CD4-positive, alpha-beta T cell treated with Interleukin-4 for 4 hours (primary cell): ENCODE measurements at places on chromosomes 6 and 20.
A peak's percentile ranks its signal among the peaks of the same experiment; 100 is the strongest.

- no peak for DNase-seq
Observed at GRCh38 chr20:23224806-23225205, 125.8 kb upstream of the NXT1 start.

GRCh38 chr6:14466278-14466677, 348.7 kb downstream of the CD83 start:
- DNase-seq: no peak

- peak; percentile 68 for DNase-seq
Observed at GRCh38 chr6:11275598-11275997, 43.1 kb upstream of the NEDD9 start.

DNA sequence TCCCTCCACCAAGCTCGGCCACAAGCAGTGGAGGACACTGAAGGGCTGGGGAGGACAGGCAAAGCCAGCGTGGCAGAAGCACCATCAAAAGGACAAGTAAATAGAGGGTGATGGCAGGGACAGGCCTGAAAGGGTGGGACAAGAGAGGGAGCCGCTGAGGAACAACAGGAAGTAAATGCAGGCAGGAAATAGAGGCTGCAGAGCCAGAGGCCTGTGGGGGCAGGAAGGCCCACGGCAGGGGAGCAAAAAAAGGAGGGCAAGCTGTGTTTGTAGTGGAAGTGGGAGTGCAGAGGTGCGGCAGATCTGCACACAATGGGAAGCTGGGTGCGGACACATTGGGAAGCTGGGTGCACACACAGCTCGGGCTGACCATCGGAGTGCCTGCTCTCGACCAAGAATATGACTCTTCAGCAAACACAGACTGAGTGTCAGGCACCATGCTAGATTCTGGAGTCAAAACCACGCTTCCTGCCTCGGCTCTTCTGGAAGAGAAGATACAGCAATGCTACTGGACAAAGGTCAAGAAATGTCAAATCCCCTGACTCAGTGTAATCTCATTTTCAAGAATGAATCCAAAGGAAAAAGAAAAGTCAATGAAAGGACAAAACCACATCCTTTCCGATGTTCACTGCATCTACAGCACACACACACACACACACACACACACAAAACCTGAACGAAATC, 40.4 kb upstream of the RAB22A start:
- no peak for DNase-seq

DNA sequence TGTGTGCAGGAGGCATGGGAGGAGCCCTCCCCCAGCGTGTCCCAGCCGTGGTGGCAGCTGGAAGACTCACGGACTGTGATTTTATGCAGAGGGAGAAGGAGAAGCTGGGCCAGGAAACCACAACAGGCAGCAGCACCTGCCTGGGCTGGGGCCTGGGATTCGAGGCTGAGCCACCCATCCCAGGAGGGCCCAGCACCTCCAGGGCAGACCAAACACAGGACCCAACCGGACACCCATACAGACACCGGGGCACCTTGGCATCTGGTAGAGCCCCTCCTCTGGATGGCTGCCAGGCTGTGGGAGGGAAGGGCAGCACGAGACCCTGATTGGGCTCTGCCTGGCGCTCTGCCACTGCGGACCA, 41.7 kb upstream of the CHRNA4 start:
- no peak for DNase-seq

DNA sequence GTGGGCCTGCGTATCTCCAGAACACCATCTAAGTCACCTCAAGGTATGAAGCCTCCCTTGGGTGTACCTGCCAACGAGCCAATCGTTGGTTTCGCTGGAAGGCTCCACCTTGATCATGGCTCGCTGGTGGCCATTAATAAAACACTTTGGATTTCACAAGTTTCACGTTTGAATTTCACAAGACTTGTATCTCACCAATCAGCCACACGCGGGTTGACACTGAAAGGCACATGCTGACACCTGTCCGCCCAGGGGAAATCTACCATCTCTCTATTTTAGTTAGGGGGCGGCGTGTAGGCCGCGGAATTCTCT, 586 bp upstream of the HMGA1 start:
- peak; percentile 71 for DNase-seq

DNA sequence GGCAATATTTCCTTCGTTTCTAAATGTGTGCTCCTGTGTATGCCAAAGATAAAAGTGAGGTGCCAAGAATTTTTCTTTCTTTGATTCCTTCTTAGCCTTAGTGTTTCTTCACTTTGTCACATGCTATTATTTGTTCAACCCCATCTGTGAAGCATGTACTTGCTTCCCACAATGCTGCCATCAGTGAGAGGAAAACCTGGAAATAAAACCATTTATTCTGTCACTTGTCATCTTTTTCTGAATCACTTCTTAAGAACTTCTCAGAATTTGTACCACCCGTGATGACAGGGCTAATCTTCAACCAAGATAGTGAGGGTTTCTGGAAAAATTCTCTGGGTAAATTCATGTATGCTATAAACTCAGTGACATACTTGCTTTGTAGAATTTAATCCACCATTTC, 450.1 kb downstream of the COL12A1 start:
- no peak for DNase-seq

- no peak for DNase-seq
Observed at GRCh38 chr20:57193094-57193493, 73.3 kb downstream of the BMP7 start.

DNA sequence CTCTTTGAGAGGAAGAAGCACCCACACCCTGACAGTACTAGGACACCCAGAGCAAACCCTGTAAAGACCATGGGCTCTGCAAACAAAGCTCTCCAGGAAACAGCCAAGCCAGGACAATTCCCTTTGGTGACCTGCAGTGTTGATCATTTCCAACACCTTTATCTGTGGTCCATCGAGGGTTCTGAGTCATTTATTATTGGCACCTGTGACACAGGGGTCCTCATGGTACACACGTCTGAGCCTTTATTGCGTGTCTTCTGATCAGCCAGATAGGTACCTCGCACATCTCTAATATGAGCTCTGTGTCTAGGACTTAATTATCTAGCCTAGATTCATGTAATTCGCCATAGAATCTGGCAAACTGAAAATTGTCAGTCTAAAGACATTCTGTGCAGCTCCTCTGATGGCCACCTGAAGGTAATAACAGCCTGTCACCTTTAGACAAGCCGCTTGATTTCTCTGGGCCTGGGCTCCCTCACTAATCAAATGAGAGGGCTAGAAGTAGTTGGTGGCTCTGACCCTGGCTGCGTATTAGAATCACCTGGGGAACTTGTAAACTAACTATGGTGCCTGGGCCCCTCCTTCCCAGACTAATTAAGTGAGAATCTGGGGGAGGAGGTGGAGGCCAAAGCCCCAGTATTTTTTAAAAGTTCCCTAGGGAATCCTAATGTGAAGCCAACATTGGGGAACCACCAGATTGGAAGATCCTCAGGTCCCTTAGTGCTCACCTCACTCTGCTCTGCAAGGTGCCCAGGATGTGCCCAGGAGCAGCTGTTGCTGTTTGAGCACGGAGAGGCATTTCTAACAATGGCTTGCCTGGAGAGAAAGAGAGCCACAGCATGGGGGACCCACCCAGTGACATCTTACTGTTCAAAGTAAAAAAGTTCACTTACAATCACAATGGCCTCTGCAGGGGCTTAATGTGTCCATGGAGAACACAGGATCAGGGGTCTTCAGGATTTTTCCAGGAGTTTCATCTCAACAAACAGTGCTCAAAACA, 122.0 kb upstream of the ARID1B start:
- DNase-seq: no peak

- peak; percentile 68 for DNase-seq
Observed at GRCh38 chr6:151014404-151015100, 149.1 kb downstream of the MTHFD1L start.

DNA sequence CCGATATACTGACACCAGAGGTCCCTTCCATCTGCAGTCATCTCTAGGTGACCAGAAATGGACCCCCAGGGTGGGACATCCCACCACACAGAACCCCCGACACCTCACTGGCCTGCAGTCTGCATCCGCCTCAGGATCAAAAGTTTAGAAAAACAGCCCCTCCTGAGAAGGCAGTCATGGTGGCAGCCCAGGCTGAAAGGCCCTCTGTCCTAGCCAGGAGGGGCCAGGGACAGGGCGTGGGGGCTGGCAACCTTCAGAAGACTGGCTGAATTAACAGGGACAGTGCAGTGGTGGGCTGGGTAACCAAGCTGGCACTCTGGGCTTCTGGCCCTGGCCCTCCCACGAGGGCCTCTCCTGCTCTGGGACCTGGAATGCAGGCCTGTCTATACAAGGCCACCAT, 34.3 kb upstream of the MDFI start:
- no peak for DNase-seq
